ENCODE measurements at places on chromosomes 2 and 18.

DNA sequence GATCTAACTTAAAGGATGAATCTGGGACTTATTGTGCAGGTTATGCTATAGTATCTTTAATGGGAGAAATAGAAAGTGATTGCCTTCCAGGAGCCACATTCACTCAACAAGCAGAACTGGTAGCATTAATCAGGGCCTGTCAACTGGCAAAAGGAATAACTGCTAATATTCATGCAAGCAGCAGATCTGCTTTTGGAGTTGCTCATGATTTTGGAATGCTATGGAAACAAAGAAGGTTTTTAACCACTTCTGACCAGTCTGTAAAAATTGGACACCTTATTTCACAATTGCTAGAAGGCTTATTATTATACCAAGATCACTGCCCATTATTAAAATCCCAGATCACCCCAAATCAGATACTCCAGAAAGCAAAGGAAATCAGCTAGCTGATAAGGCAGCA lies 200.4 kb downstream of the MREG start:
- peaks cover 3% of the 10 kb centered on the region for H3K4me1 ChIP-seq
- no peak overlapping the region for H3K27ac ChIP-seq
- DNase-seq: no peak
- H3K27me3 ChIP-seq: no peaks in the 10 kb centered on the region
- H3K4me3 ChIP-seq: no peak overlapping the region

GRCh38 chr2:200446612-200447011 lies 63.3 kb downstream of the KCTD18 start:
- DNase-seq: no peak
- peaks cover 84% of the 10 kb centered on the region for H3K36me3 ChIP-seq
- no peaks in the 10 kb centered on the region for H3K4me1 ChIP-seq
- H3K27ac ChIP-seq: no peak overlapping the region

DNA sequence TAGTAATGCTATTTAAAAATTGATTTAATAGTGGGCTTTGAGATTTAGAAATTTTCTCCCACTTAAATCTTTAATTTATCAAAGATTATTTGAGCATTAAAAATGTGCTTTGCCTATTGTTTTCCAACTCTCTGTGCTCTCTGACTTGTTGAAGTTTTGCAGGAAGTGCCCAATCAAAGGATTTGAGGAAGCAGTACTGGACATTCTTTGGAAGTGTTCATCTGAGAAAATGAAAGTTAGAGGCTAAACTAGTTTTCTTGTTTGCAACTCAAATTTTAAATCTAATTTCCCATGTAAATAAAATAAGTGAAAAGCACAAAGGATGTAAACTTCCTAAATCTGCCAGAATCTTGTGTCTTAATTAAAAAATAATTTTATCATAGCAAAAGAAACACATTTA lies 89.1 kb downstream of the CAMKMT start:
- H3K27ac ChIP-seq: no peak overlapping the region
- no peak overlapping the region for H3K4me3 ChIP-seq
- H3K4me1 ChIP-seq: no peaks in the 10 kb centered on the region
- H3K27me3 ChIP-seq: no peaks in the 10 kb centered on the region

GRCh38 chr2:119104414-119104813 lies 54.1 kb downstream of the C1QL2 start:
- H3K36me3 ChIP-seq: no peaks in the 10 kb centered on the region
- DNase-seq: no peak
- no peak overlapping the region for H3K27ac ChIP-seq
- H3K27me3 ChIP-seq: no peaks in the 10 kb centered on the region

DNA sequence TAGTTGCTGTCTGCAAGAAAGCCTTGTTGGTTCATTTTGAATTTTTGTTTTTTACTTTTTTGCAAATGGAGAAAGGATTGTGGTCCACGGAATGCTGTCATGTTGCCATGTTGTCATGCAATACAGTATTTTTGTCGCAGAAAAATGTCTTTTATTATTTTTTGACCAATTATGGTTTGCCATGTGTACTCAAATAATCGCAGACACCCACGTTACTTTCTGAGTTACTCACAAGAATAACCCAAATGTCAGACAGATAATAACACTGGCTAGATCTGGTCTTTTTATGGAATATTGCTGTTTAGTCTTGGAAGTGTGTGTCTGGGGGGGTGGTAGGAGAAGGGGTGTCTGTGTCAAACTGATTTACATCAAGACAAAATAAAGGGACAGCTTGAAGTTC lies 188.9 kb downstream of the LTBP1 start:
- peak overlapping the region; percentile 51 for H3K4me3 ChIP-seq
- no peaks in the 10 kb centered on the region for H3K36me3 ChIP-seq
- H3K27ac ChIP-seq: peak overlapping the region; percentile 88
- H3K4me1 ChIP-seq: peaks cover 22% of the 10 kb centered on the region

All from SJCRH30 (cell line).